IMR-90 (cell line): ENCODE measurements at places on chromosomes 12 and 14.

GRCh38 chr12:61385771-61386170 lies 874.4 kb upstream of the USP15 start:
- no peaks in the 10 kb centered on the region for H3K4me1 ChIP-seq
- no peak overlapping the region for H3K4me3 ChIP-seq
- no peaks in the 10 kb centered on the region for H3K36me3 ChIP-seq
- peak; percentile 1 for DNase-seq
- H3K27ac ChIP-seq = no peak overlapping the region
- H3K27me3 ChIP-seq = no peaks in the 10 kb centered on the region

DNA sequence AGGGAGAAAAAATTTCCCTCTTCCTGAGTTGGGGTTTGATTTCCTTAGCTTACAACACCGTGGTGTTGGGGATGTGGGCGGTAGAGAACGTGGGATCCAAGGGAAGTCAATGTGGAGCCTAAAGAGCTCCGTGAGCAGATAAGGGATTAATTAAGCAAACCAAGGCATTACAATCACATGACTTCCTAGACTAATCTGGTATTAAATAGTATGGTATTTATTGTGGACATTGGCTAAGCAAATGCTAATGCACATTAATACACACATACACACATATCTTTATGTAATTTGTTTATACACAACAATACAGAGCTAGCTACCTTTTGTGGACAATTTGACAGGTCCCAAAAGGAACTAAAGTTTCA lies 791 bp upstream of the RNF41 start:
- peaks cover 4% of the 10 kb centered on the region; the same call in 1 of the 2 replicates for H3K4me1 ChIP-seq
- DNase-seq = no peak
- H3K4me3 ChIP-seq = peak overlapping the region; percentile 79
- peak overlapping the region; percentile 94 for H3K27ac ChIP-seq
- peaks cover 4% of the 10 kb centered on the region; the same call in 1 of the 2 replicates for H3K36me3 ChIP-seq
- no peaks in the 10 kb centered on the region for H3K27me3 ChIP-seq

DNA sequence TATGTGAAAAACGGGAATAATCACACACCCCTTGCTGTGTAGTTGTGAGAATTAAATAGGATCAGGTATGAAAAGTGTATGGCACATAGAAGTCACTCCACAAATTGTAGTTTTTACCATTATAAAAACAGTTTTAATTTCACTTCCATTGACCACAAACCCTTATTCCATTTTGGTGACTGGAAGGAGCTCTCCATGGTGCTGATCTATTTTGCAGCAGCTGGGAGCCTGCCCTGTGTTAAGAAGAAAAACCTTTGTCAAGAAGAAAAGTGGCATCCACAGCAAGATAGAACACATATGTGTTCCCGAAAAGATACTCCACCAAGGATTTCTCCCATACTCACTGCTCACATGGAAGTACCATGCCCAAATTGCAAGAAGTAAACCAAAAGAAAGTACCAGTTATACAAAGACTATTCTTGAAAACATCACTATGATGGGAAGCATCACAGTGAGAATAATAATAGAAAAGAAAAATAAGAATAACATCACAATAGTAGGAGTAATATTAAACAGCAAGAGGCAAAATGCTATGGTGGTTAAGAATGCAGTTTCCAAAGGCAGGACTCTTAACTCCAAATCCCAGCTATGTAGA lies 58.7 kb downstream of the TUNAR start:
- H3K4me3 ChIP-seq = no peak overlapping the region
- H3K27me3 ChIP-seq = no peaks in the 10 kb centered on the region

GRCh38 chr14:61533513-61534255 lies 161.6 kb upstream of the HIF1A start:
- peaks cover 34% of the 10 kb centered on the region for H3K4me1 ChIP-seq
- no peaks in the 10 kb centered on the region for H3K36me3 ChIP-seq
- H3K4me3 ChIP-seq = no peak overlapping the region
- no peaks in the 10 kb centered on the region for H3K27me3 ChIP-seq
- DNase-seq = no peak
- H3K27ac ChIP-seq = no peak overlapping the region

- no peaks in the 10 kb centered on the region for H3K36me3 ChIP-seq
- no peaks in the 10 kb centered on the region for H3K27me3 ChIP-seq
- H3K4me3 ChIP-seq = no peak overlapping the region
- no peak for DNase-seq
- H3K4me1 ChIP-seq = no peaks in the 10 kb centered on the region
Observed at GRCh38 chr12:125228519-125229260, 163.5 kb downstream of the AACS start.

- peak; percentile 72 for DNase-seq
- H3K4me1 ChIP-seq = peaks cover 23% of the 10 kb centered on the region
- peak overlapping the region; percentile 93 for H3K27ac ChIP-seq
Observed at GRCh38 chr12:6613015-6613775, 6.0 kb upstream of the CHD4 start.

GRCh38 chr14:30597504-30597903 lies 24.6 kb upstream of the SCFD1 start:
- H3K4me3 ChIP-seq = no peak overlapping the region
- H3K27ac ChIP-seq = no peak overlapping the region
- no peaks in the 10 kb centered on the region for H3K27me3 ChIP-seq
- peaks cover 17% of the 10 kb centered on the region for H3K36me3 ChIP-seq
- H3K4me1 ChIP-seq = peaks cover 2% of the 10 kb centered on the region; the same call in 1 of the 2 replicates

DNA sequence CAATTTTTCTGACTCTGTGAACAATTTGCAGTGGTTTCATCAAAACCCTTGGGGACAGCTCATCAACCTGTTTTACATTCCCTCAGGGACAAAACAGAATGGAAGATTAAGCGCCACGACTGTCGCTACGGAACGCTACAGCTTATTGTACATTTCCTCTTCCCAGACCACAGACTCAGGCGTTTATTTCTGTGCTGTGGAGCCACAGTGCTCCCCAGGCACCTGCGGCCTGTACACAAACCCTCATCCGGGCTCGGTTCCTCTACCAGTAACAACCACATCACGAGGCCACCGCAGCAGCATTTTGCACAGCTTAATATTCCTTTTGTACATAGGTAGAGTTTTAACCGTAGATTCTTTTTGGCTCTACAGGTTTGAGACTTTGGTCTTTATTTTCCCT lies 397.4 kb upstream of the OR4E1 start:
- no peak for DNase-seq
- no peaks in the 10 kb centered on the region for H3K36me3 ChIP-seq
- no peak overlapping the region for H3K4me3 ChIP-seq
- H3K27ac ChIP-seq = no peak overlapping the region
- H3K4me1 ChIP-seq = no peaks in the 10 kb centered on the region
- peaks cover 6% of the 10 kb centered on the region for H3K27me3 ChIP-seq

DNA sequence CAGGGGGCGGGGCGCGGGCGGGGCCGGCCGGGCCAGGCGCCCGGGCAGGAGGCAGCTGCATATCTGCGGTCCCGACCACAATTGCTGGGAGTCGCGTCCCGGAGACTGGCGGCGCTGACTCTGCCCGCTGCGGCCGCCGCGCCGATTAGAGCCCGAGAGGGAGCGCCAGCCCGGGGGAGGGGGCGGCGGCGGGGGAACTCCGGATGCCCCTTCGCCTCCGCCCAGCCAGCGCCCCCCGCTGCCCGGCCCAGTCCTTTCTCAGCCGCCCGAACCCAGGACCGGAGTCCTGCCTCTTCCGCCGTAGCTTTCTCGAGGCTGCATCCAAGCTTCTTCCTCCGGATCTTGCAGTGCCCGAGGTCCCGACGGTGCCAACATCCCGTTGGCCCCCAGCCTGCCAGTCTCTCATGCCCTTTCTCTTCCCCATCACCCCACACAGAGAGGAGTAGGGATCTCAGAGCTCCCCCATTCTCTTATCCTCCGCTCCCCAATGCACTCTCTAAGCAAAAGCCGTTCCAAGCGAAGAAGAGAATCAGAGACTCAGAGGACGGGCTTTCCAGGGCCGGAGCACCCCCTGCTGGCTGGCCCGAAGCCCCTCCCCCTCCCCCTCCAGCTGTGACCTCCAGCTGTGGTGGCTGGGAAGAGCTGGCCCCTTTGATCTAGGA lies 8.8 kb upstream of the SP7 start:
- peak overlapping the region; percentile 76 for H3K4me3 ChIP-seq
- H3K27ac ChIP-seq = peak overlapping the region; percentile 40
- DNase-seq = peak; percentile 72
- H3K27me3 ChIP-seq = peaks cover 11% of the 10 kb centered on the region
- H3K4me1 ChIP-seq = peaks cover 7% of the 10 kb centered on the region; the same call in 1 of the 2 replicates

- H3K4me3 ChIP-seq = no peak overlapping the region
- no peaks in the 10 kb centered on the region for H3K27me3 ChIP-seq
- no peaks in the 10 kb centered on the region for H3K36me3 ChIP-seq
Observed at GRCh38 chr12:67764055-67764454, 115.5 kb downstream of the DYRK2 start.

GRCh38 chr12:120358412-120359100 lies 10.4 kb downstream of the MSI1 start:
- no peak for DNase-seq
- H3K4me1 ChIP-seq = no peaks in the 10 kb centered on the region
- H3K27ac ChIP-seq = no peak overlapping the region
- no peak overlapping the region for H3K4me3 ChIP-seq
- no peaks in the 10 kb centered on the region for H3K36me3 ChIP-seq

DNA sequence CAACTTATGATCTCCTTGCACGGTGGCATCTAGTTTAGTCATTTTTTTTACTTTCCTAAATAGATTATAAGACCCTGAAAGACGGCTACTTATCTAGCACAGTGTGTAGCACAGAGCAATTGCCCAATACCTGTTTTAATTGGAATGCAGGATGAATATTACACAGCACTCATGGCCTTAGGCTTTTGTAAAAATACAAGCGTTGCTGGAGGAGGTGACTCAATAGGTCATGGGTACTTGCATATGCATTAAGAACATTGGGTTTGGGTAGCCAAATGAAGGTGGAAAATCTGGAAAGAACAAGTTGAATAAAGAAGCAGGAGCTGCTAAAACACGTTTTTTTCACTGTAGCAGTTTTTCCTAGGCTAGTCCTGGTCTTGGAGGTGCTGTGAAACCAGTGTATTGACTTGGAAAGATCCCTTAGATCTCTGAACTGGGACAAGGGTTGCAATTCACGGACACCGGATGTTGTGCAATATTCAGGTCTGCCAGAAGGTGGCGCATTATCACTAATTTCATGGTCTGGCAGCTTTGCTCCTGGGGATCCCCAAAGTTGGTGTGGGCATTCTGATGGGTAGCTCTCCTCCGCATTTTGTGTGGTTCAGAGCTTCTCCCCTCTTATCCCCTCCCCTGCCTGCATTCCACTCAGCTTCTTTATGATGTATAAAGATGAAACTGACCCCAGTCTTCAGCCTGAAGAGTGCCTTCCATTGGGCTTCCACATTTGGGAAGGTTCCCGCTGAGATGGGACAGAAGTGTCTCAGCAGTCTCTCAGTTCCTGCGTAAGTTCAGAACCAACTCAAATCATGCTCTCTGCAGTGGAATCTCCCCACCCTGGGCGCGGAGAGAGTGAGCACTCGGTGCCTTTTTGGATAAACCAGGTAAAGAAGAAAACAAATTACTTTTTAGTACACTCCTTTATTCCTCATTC lies 278.3 kb downstream of the NRXN3 start:
- no peak for DNase-seq
- H3K27me3 ChIP-seq = no peaks in the 10 kb centered on the region
- H3K4me1 ChIP-seq = no peaks in the 10 kb centered on the region
- H3K36me3 ChIP-seq = no peaks in the 10 kb centered on the region
- H3K4me3 ChIP-seq = no peak overlapping the region

- H3K4me1 ChIP-seq = peaks cover 4% of the 10 kb centered on the region; the same call in 1 of the 2 replicates
- peak; percentile 74 for DNase-seq
- H3K4me3 ChIP-seq = peak overlapping the region; percentile 7; the same call in 1 of the 2 replicates
Observed at GRCh38 chr12:114812858-114813761, 129.1 kb upstream of the TBX3 start.

DNA sequence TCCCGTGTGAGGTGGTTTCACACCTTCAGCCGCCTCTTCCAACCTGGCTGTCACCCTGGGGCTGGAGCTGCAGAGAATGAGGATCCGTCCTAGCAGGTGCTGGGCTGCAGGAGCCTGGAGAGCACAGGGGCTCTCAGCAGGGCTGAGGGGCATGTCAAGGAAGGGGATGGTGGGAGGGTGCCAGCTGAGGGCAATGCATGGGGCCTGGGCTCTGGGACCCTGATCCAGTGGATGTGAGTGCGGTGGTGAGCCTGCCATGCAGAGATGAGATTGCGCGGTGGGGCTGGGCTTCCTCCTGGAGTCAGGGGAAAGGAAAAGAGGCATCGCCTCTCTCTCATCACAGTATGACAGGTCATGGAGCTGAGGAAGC lies 31.5 kb downstream of the ANAPC7 start:
- no peak for DNase-seq
- H3K4me1 ChIP-seq = peaks cover 4% of the 10 kb centered on the region; the same call in 1 of the 2 replicates
- H3K36me3 ChIP-seq = peaks cover 35% of the 10 kb centered on the region
- H3K27ac ChIP-seq = no peak overlapping the region
- H3K27me3 ChIP-seq = no peaks in the 10 kb centered on the region

DNA sequence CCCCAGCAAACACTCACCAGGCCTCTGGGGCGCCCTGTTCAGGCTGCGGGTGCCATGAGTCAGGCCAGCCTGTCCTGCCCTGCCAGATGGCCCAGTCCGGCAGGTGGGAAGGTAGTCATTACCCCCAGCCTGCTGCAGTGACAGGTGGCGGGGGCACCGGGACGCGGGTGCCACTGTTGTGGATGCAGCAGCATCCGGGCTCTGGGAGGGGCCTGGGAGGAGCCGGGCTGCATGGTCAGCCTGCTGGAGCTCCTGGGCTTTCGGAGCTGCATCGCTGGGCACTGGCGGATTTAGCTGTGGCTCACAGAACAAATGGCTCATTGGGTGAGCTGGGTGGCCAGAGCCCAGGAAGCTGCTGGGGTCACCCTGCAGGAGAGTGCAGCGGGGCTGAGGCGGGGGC lies 13.5 kb downstream of the CEP170B start:
- H3K27ac ChIP-seq = no peak overlapping the region
- no peak overlapping the region for H3K4me3 ChIP-seq
- peaks cover 28% of the 10 kb centered on the region for H3K36me3 ChIP-seq
- H3K4me1 ChIP-seq = no peaks in the 10 kb centered on the region
- no peak for DNase-seq
- H3K27me3 ChIP-seq = no peaks in the 10 kb centered on the region

GRCh38 chr12:129312048-129312447 lies 458.8 kb downstream of the GLT1D1 start:
- no peak overlapping the region for H3K27ac ChIP-seq
- H3K36me3 ChIP-seq = no peaks in the 10 kb centered on the region
- no peak overlapping the region for H3K4me3 ChIP-seq
- DNase-seq = no peak
- H3K27me3 ChIP-seq = no peaks in the 10 kb centered on the region

DNA sequence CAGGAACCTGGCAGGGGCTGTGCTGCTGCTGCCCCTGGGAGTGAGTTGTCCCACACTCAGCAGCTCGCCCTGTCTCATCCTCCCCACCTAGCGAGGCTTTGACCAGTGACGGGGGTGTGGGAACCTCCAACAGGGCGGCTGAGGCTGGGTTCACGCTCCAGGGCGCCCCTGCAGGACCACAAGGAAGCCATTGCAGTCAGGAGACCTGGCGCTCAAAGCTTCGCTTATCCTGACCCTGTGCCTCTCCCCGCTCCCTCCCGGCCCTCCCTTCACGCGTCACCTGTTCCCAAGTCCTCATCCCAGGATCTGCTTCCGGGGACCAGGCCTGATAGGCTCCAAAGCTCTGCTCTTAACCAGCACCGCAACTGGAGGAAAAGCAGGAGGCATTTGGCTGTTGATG lies 272.0 kb upstream of the SFSWAP start:
- no peak for DNase-seq
- no peaks in the 10 kb centered on the region for H3K27me3 ChIP-seq
- no peaks in the 10 kb centered on the region for H3K36me3 ChIP-seq

- no peak overlapping the region for H3K4me3 ChIP-seq
- no peaks in the 10 kb centered on the region for H3K27me3 ChIP-seq
- DNase-seq = no peak
- H3K36me3 ChIP-seq = peaks cover 95% of the 10 kb centered on the region
Observed at GRCh38 chr12:57157588-57158173, 10.3 kb upstream of the LRP1-AS start.

- no peak overlapping the region for H3K4me3 ChIP-seq
- DNase-seq = peak; percentile 34
- H3K27ac ChIP-seq = no peak overlapping the region
Observed at GRCh38 chr14:74299061-74299545, 3.6 kb downstream of the ABCD4 start.
